ENCODE measurements at places on chromosomes 6 and 20. TPM values are rescaled to one million over a fixed set of nuclear protein-coding genes. Genes with fewer than 3 reads are reported as not detected.

DNA sequence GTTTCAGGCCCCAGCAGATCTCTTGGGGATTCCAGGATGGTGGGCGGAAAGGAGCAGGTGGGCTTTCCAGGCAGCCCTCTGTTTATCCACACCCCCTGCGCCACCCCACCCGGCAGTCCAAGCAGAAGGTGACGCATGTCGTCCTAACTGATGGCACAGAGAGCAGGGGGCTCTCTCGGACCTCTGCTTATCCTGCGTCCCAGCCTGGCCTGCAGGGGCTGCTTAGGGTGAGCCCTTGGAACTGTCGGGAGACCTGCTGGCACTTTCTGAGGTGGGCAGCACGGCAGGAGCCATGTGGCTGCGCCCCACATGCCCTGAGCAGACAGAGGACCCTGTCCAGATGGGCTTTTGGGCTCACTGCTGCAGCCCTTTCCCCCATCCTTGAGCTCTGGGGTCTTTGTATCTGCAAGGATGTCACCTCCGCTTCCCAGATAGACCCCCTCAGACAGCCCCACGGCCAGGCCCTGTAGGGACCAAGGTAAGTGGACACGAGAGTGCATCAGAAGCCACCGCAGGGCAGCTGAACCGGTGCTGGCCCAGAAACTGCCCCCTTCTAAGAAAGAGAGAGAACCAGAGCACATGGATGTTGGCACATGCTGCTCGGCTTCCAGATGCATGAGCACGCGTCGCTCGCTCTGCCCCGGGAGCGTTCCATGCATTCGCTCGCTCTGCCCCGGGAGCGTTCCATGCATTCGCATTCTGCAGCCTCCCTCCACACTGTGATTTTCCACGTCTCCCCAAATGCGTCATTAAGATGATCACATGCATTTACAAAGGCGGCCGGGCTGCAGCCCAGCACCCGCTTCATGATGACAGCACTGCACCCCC is 246.7 kb downstream of the TAF4 start:
- no peak for DNase-seq

DNA sequence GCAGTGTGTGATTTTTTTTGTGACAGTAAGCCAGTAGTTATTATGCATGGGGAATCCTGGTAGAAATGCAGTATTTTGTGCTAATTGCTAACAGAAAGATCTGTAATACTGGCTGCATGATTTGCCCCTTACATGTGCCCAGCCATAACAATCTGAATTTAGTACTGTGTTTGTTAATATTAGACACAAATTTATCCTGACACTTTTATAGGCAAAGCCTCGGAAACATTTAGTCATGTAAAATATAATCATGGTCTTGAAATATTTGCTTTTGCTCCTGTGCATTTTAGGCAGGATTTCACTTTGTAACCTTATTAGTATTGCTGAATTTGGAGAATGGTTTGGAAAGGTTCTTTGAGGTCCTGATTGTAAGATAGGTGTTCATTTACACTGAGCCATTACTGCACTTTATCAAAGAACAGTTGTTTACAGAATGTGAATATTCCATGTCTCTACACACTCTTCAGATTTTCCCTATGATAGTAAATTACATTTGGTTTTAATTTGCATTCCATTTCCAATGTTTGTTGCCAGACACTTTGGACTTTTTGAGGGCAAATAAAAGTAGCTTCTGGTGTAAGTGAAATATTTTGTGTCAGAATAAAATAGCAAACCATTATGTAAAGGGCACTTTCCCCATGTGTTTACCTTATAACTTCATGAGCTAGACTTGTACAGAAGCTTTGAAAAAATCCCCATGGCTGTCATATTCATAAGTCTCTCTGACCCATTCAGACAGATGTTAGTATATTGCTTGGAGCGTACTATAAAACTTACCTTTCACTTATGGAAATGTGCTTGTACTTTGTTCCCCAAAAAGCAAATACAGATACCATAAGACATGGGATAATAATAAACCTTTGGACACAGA is 349.9 kb downstream of the ARHGAP18 start:
- no peak for DNase-seq

GRCh38 chr6:42293386-42293977 is 75.8 kb upstream of the MRPS10 start:
- no peak for DNase-seq

The CLDN20 gene
- total RNA-seq = not detected

The FAXC gene
- total RNA-seq = 0.71 TPM

The CD24 gene
- 1.3 TPM for total RNA-seq

- no peak for DNase-seq
Observed at GRCh38 chr6:147325557-147325956, 121.3 kb downstream of the STXBP5 start.

GRCh38 chr6:110741517-110741916 is 73.8 kb downstream of the CDK19 start:
- no peak for DNase-seq

DNA sequence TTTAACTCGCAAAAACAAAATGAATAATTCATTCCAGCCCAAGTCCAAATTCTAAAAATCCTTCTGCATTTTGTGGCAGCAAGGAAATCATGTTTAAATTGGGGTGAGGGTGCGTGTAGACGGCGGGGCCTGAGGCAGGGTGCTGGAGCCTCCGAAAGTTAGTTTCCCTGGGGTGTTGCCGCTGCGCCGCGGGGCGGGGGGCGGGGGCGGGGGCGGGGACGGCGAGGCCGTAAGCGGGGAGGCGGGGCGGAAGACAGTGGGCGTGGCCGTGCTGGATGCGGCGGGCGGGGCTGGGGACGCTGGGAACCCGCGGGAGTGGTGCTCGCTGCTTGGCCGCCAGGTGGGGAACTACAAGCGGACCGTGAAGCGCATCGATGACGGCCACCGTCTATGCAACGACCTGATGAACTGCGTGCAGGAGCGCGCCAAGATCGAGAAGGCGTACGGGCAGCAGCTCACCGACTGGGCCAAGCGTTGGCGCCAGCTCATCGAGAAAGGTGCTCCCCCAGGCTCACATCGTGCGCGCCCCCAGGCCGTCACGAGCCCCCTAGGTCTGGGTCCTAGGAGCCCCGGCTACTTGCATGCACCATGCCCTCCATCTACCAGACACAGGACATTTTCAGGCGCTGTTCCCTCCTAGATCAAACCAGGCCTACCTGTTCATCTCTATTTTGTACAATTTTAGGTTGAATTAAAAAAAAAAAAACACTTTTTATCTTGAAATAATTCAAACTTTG is 29.0 kb downstream of the SPDEF start:
- peak; percentile 93 for DNase-seq

The GNAS-AS1 gene
- total RNA-seq = not detected

- DNase-seq = no peak
Observed at GRCh38 chr6:29758761-29759160, 35.5 kb downstream of the HLA-F start.

GRCh38 chr6:6751619-6752023 is 163.1 kb downstream of the LY86 start:
- DNase-seq = no peak

The SNAP91 gene
- total RNA-seq = not detected
